ENCODE measurements at places on chromosomes 6 and 20. TPM values are rescaled to one million over a fixed set of nuclear protein-coding genes. Genes with fewer than 3 reads are reported as not detected.

Gene FABP7
- total RNA-seq, result not detected

Gene PTCRA
- total RNA-seq, result not detected

Gene GJA1
- 3.3 TPM for total RNA-seq

Gene RSPO4
- not detected for total RNA-seq

Gene SLA2
- total RNA-seq, result not detected

Gene CNBD2
- 3.4 TPM for total RNA-seq

Gene RNF146
- 60.9 TPM for total RNA-seq

Gene DEFB125
- not detected for total RNA-seq
